ENCODE measurements at places on chromosomes 6 and 20.

DNA sequence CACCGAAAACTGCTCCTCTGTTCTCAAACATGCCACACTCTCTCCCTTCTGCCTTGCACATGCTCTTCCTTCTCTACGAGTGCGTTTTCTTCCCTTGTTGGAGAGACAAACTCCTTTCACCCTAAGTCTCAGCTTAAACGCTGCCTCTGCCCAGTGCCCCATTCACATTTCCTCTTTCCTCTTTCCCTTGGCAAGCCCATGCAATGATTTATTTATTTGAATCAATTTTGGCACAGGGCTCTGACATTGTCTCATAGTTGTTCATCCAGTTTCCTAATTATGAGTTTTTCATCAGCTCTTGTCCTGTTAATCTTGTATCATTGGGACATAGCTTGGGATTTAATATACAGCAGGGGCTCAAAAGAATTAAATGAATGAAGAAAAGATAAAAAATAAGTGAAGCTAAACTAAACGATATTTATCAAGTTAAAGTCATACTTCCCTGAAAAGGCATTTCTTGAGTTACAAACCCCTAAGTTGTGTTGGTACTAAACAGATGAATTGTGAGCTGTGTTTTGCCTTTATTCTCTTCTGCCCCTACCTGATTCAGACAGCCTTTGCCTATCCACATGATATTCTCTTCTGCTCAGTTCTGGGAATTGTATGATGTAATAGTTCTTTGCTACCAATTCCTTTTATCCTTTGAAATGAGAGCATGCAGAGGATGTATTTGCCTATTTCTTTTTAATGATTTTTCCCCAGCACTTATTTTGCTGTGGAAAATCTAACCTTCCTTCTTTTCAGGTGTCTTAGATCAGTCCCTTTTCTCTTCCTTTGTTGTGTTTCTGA, 704.4 kb downstream of the UTRN start:
- no peak for DNase-seq

DNA sequence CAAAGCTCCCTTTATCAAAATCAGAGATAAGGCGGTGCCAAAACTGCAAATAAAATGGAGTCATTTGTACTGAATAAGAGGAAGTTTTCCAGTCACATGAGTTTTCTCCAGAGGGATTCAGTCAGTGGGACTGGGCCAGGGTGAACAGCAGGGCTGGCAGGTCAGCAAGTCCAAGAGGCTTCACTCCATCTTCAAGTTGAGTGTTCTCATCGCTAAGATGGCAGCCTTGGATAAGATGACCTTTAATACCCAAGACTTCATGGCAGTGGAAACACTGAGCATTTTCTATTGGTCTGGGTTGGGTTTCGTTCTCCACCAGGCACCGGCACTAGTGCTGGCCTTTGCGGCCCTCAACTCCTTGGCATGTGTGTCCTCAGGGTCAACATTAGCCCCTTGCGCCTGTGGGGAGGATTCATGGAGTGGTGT, 29.3 kb upstream of the IGF2R start:
- DNase-seq = no peak

DNA sequence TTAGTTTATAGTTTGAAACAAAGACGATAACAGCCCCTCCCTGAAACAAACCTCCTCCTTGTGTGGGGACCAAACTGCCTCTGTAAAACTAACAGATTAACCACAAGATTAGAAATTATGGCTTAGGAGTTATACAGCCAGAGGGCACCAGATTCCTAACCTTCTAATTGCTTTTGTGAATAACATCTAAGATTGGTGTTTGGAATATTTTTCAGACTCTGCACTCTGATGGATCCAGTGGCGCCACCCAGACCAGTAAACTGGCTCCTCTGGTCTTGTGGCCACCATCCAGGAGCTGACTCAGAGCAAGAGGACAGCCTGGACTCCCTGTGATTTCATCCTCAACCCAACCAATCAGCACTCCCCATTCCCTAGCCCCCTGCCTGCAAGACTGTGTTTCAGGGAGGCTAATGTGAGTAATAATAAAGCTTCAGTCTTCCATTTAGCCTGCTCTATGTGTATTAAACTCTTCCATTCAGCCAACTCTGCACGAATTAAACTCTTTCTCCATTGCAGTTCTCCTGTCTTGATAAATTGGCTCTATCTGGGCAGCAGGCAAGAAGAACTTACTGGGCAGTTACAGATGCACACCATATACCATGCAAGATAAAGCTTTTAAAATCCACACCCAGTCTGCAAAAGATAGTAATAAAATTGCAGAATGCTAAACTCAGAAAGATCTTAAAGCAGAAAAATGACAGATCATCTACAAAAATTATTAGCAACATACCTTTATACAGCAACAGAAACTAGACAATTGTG, 58.5 kb upstream of the SLC22A16 start:
- DNase-seq = no peak

DNA sequence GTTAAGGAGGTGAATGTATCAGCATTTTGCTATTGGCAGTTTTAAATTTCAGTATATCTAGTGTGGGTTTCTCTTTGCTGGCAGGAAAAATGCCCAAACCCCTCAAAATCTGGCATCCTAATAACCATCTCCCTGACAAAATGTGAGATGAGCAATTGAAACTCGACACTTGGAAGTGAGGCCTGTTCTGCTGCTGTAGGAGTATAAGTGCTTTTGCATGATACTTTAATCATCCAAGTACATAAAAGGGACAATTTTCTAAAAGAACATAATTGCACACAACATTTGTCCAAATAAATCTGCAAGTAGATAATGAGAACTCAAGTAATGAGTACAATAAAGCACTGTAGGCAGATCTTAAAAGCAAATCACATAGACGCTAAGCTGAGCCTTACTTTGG, 36.5 kb downstream of the LAMP5 start:
- no peak for DNase-seq

DNA sequence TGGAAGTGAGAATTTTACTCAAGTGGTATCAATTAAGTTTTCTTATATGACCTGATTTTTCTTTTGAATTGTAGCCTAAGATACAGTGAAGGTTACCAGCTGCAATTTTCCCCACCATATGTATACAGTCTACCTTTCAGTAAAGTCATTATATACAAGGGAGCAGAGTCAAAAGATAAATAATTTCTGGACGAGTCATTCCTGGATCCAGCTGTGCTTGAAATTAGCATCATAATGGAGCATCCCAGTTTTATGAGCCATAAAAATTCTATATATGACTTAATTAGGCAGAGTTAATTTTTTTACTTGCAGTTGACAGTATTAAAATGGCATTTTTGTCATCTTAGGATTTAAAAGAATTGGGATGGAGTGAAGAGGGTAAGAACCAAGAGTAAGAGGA, 1008.4 kb downstream of the PHF3 start:
- DNase-seq = no peak

GRCh38 chr20:9838035-9838377, 870 bp downstream of the PAK5 start:
- no peak for DNase-seq

- DNase-seq = no peak
Measured at GRCh38 chr6:44696686-44697085, 309.2 kb downstream of the CDC5L start.

DNA sequence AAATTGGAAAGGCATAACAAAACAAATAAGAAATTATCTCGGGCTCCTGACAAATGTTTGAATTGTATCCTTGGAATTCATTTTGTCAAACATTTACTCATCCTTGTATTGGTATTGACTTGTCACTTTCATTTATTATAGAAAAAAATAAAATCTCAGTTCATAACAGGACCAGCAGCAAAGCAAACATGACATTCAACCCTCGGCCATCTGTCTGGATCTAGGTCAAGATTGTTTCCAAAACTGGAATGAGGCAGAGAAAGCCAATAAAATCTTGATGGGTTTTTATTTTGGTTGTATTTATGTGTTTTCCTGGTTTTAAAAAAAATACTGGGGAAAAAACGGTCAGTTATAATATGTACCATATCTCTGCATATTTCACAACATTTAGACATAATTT, 42.9 kb upstream of the FABP7 start:
- DNase-seq = no peak

GRCh38 chr6:4879741-4880275, 103.6 kb downstream of the CDYL start:
- DNase-seq = no peak

GRCh38 chr6:130431346-130431852, 65.6 kb downstream of the TMEM200A start:
- no peak for DNase-seq

DNA sequence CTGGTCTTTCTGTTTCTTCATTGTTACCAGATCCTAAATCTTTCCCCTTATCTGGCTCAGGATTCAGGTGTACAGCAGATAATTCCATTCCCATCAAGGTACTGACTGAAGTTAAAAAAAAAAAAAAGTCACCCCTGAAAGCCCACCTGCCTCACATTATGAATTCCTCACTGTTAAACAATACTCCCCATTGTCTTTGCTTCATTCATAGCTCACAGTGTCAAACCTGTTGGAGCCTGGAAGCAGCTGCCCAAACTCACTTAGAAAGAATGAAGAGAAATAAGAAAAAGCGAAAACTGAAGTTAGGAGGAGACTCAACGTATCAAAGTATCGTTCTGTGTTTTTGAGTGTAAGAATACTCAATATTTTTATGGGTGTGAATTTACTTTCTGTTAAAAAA, 1.8 kb upstream of the DCBLD1 start:
- DNase-seq = no peak

GRCh38 chr6:4295058-4295782, 159.8 kb upstream of the ECI2 start:
- no peak for DNase-seq

DNA sequence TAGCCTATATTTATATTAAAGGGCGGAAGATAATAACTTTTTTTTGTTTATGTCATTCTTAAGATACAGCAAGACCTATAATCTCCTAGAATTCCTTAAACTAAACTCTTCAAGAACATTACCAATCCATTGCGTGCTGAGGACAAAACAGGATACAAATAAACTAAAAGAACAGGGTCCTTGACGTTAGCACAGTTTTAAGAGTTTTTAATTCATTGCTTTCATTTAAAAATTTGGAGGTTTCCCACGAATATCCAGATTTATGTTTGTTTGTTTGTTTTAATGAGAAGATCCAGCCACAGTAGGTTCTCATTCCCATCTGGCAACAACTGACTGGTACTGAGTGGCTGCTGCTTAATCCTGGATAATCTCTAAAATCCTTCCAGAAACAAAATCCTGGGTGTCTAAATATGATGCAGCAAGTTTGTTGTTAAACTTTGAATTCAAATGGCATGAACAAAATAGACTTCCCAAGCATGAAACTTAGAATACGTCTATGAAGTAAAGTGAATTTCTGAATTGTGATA, 153.7 kb downstream of the HACE1 start:
- DNase-seq = no peak

GRCh38 chr20:9573335-9574151, 59.2 kb downstream of the LAMP5 start:
- no peak for DNase-seq

DNA sequence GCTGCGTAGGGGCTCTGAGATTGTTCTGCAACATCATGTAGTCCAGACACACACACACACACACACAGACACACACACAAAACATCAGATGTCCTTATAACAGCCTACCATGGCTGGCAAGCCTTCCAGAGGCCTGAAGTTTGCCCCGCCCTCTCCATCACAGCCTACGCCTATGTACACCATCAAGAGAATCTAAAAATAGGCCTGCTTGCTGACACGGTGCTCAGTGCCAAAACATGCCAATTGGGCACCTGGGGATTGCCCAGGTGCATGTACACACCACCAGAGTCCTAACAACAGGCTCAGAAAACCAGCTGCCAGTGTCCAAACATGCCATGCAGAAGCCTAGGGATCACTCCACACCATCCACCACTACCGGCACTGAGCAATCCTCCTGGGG, 391.7 kb upstream of the SPTLC3 start:
- DNase-seq = no peak

- no peak for DNase-seq
Measured at GRCh38 chr20:19382386-19383340, 170.2 kb downstream of the SLC24A3 start.

- DNase-seq = no peak
Measured at GRCh38 chr20:35307666-35308653, 15.7 kb upstream of the FAM83C start.

GRCh38 chr20:31833931-31834521, 11.4 kb downstream of the FOXS1 start:
- no peak for DNase-seq

DNA sequence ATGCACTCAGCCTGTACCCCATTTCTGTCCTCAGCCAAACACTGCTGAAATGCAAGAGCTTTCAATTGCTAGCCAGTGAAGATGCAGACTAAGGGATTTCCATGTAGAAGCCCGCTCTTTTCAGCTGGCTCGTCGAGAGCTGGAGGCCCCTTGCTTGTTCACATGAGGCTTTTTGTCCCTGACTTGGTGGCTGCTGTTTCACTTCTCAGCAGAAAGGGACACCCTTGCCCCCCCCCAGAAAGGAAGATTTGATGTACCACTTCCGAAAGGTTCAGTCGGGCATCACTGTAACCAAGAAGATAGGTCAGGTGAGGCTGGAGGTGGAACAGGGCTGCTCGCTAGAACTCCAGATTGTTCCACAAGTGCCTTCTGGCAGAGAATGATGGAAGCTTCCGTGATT, 23.3 kb downstream of the PTPN1 start:
- no peak for DNase-seq

GRCh38 chr6:96542702-96543101, 20.2 kb upstream of the FHL5 start:
- no peak for DNase-seq

GRCh38 chr20:37381621-37382471, 35.9 kb downstream of the SRC start:
- DNase-seq = no peak

GRCh38 chr20:6765469-6766058, 1.9 kb upstream of the BMP2 start:
- no peak for DNase-seq

DNA sequence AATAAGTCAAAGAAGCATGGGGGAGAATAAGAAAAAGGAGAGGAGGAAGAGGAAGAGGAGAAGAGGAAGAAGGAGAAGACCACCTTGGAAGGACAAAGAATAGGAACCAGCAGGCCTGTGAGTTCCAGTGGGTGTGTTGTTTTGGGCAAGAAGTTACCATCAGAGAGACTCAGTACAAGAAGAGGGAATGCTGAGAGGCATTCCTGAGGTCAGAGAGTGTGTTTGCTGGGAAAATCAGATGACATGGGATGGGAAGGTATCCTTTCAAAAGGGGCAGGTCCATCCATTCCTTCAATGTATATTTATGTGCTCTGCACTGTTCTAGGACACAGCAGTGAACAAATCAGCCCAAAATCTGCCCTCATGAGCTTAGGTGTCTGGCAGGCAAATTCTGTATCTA, 40.5 kb upstream of the PRIM2 start:
- no peak for DNase-seq

DNA sequence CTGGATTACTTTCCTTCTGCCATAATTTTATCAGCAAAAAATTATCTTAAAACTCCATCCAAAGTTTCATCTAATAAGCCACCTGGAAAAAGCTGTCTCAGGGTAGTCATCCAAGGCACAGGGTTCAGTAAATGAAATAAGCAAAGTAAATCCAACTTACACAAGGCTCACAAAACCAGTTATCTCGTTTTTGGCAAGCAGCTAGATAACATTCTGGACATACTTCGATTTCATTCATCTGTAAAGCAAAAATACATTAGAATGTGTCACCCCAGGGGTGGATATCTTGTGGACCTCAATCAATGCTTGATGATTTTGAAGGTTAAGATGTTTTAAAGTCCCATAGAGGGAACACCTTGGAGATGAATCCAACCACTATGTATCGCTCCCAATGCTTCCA, 73.1 kb downstream of the ZMYND8 start:
- no peak for DNase-seq

Data from stimulated activated CD4-positive, alpha-beta T cell treated with anti-CD3 and anti-CD28 coated beads, Interleukin-15, amount 100 ng/mL, for 1 hour (primary cell).